ENCODE measurements at places on chromosomes 3 and 15. TPM values are rescaled to one million over a fixed set of nuclear protein-coding genes. Genes with fewer than 3 reads are reported as not detected.

DNA sequence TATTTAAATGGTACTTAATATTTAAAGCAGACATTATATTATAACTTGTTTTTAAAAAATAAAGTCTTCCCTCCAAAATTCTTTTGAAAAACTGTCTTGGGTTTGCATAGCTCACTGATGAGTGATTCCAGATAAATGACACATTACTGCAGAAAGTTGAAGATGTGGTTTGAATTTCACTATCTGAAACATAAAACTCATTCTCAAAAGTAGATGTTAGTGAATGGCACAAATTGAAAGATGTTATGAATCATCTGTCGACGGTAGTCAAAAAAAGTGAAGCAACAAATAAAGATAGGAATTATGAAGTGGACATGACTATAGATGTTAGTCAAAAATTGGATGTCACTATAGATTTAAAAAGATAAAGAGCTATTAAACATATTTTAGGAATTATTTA, 280.5 kb downstream of the GAP43 start:
- H3K4me3 ChIP-seq, result no peak overlapping the region
- no peaks in the 10 kb centered on the region for H3K4me1 ChIP-seq
- DNase-seq, result no peak
- no peaks in the 10 kb centered on the region for H3K27me3 ChIP-seq
- H3K27ac ChIP-seq, result no peak overlapping the region

DNA sequence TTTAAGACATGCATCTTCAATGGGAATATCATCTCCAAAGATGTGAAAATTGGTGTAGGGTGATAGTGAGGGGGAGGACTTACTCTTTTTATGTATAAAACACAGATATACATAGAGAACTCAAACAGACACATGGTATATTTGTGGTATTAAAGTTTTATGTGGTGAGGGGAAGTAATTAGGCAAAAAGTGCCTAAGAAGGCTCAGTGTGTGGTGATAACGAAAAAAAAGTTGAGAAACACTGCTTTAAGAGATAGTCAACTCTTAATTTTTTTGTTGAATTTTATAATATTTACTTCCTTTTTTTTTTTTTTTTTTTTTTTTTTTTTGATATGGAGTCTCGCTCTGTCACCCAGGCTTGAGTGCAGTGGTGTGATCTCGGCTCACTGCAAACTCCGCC, 174.2 kb upstream of the FRMD4B start:
- H3K27me3 ChIP-seq, result no peaks in the 10 kb centered on the region
- no peaks in the 10 kb centered on the region for H3K36me3 ChIP-seq
- no peak overlapping the region for H3K4me3 ChIP-seq
- H3K4me1 ChIP-seq, result no peaks in the 10 kb centered on the region
- no peak for DNase-seq

DNA sequence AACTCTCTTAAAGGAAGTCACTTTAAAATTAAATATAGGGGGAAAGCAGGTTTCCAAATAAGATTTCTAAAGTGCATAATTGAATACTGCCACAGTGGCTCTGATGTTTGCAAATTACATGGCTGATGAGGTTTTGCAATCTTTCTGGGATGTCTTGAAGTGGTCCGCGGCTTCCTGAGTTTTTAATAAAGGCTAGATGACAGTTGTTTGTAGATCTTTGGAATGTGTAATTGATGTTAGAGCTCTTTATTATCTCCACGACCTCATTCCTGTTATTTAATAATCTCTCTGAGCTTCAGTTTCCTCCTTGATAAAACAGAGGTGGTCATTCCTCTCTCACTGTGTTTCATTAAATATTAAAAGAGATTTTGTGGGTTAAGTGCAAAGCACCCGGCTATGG, 27.0 kb upstream of the CEMIP start:
- no peaks in the 10 kb centered on the region for H3K4me1 ChIP-seq
- H3K4me3 ChIP-seq, result no peak overlapping the region
- no peaks in the 10 kb centered on the region for H3K27me3 ChIP-seq
- no peak overlapping the region for H3K27ac ChIP-seq
- no peak for DNase-seq

- no peak overlapping the region for H3K4me3 ChIP-seq
- no peaks in the 10 kb centered on the region for H3K4me1 ChIP-seq
- H3K27me3 ChIP-seq, result no peaks in the 10 kb centered on the region
- H3K36me3 ChIP-seq, result no peaks in the 10 kb centered on the region
- no peak for DNase-seq
Measured at GRCh38 chr3:11244121-11244677, 28.0 kb upstream of the ATG7 start.

- H3K27ac ChIP-seq, result peak overlapping the region; percentile 7
- no peaks in the 10 kb centered on the region for H3K36me3 ChIP-seq
- H3K4me1 ChIP-seq, result peaks cover 32% of the 10 kb centered on the region
- no peaks in the 10 kb centered on the region for H3K27me3 ChIP-seq
Measured at GRCh38 chr15:48352474-48353072, 21.3 kb downstream of the DUT start.

- no peak overlapping the region for H3K27ac ChIP-seq
- H3K4me3 ChIP-seq, result no peak overlapping the region
- no peak for DNase-seq
- H3K36me3 ChIP-seq, result peaks cover 3% of the 10 kb centered on the region
- H3K4me1 ChIP-seq, result no peaks in the 10 kb centered on the region
Measured at GRCh38 chr3:11807686-11808085, 39.0 kb downstream of the TAMM41 start.

DNA sequence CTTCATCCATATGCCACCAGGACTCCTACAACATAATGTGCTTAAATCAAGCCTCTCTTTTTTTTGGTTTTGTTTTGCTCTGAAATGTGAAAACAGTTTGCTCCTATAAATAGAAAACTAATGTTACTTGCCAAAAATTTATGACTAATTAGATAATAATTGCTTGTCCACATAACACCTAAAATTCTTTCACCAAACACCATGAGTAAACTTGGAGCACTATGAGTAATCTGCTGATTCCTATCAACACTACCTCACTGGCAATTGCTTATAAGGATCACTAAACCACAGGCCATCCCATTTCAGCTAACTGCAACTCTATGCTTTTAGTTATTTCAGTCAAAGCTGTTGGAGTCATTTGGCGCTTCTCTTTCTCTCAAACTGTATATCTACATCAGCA, 252.7 kb downstream of the EPHA3 start:
- H3K36me3 ChIP-seq, result no peaks in the 10 kb centered on the region
- H3K27me3 ChIP-seq, result no peaks in the 10 kb centered on the region
- no peak overlapping the region for H3K4me3 ChIP-seq

- H3K4me1 ChIP-seq, result no peaks in the 10 kb centered on the region
- H3K27me3 ChIP-seq, result no peaks in the 10 kb centered on the region
- DNase-seq, result no peak
- H3K27ac ChIP-seq, result no peak overlapping the region
- H3K36me3 ChIP-seq, result no peaks in the 10 kb centered on the region
- no peak overlapping the region for H3K4me3 ChIP-seq
Measured at GRCh38 chr15:100663086-100663914, 60.9 kb downstream of the ASB7 start.

GRCh38 chr3:190738636-190739155, 123.8 kb downstream of the GMNC start:
- no peak overlapping the region for H3K4me3 ChIP-seq
- H3K36me3 ChIP-seq, result no peaks in the 10 kb centered on the region
- H3K4me1 ChIP-seq, result no peaks in the 10 kb centered on the region
- no peak overlapping the region for H3K27ac ChIP-seq

The C3orf22 gene
- total RNA-seq, result not detected

The ATP8B4 gene
- 14.4 TPM for total RNA-seq

The SLCO2A1 gene
- 13.8 TPM for total RNA-seq

The FANCD2OS gene
- total RNA-seq, result not detected

The GABRA5 gene
- total RNA-seq, result not detected

The BNC1 gene
- total RNA-seq, result under 0.01 TPM

The SI gene
- total RNA-seq, result not detected

All from tibial nerve (tissue), 4 donors.